ENCODE measurements at places on chromosomes 4 and X.

GRCh38 chr4:182143086-182143821 lies 99.9 kb upstream of the TENM3 start:
- no peak for DNase-seq

DNA sequence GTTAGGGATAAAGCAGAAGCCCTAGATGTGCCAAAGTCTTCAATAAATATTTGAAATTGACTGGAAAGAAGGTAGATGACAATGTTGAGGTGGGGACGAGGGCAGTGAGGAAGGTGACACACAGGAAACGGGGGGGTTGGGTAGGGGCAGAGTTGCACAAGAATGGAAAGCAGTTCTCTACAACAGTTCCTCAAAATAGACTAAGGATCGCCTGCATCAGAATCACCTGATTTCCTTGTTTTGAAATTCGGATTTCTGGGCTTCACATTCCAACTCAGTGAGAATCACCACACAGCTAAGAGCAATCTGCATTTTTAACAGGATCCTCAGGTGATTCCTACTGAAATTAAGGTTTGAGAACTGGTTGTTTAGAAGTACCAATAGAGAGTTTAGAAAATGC lies 70.6 kb downstream of the ARFIP1 start:
- DNase-seq: no peak

- DNase-seq: no peak
These were observed 50.3 kb downstream of the DKK2 start for GRCh38 chr4:106985830-106986229.

GRCh38 chr4:85019411-85019810 lies 52.9 kb upstream of the WDFY3 start:
- DNase-seq: no peak

- DNase-seq: no peak
These were observed 68.4 kb upstream of the ETNPPL start for GRCh38 chr4:108831291-108831690.
